Activated gamma-delta T cell treated with anti-CD3 and anti-CD28 coated beads, Interleukin-2, amount 50 U/mL, for 16 hours (primary cell): ENCODE measurements at places on chromosomes 5 and 9.

GRCh38 chr9:94139672-94140417 lies 55.6 kb downstream of the PTPDC1 start:
- no peak for DNase-seq

DNA sequence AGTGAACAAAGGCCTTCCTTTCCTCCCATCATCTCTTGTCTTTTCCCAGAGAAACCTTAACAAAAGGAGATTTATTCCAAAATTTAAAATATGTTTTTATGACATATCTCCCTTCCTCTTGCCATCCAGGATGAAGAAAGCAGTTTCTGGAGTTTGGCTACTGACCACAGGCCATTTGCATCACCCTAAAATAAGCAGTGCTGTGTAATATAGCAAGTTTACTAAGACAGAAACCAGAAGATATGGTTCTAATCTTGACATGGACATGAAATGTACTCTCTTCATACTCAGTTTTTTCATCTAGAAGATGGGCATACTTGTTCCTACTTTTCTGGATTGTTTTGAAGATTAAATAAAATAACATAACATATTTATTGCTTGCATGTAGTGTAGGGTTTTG lies 50.2 kb upstream of the ZFAND5 start:
- no peak for DNase-seq

- DNase-seq, result no peak
These were observed 228.3 kb upstream of the IRX4 start for GRCh38 chr5:2110934-2111462.

DNA sequence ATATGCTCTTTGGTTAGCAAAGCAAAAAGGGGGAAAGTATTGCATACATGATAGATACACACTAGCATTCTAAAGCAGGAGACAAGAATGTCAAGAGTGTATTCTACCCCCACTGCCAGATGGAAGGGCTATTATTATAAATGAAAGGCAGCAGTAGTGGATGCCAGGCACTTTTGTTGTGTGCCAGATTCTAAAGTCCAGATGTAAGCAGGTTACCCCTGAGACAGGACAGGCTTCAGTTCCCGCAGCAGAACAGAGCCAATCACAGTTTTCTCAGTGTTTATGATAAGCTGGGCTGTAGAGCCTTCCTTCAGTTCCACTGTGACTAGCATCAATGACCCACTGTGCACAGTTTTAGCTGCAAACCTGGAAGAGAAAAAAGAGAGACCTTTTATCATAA lies 226.6 kb upstream of the TBCA start:
- DNase-seq, result no peak

DNA sequence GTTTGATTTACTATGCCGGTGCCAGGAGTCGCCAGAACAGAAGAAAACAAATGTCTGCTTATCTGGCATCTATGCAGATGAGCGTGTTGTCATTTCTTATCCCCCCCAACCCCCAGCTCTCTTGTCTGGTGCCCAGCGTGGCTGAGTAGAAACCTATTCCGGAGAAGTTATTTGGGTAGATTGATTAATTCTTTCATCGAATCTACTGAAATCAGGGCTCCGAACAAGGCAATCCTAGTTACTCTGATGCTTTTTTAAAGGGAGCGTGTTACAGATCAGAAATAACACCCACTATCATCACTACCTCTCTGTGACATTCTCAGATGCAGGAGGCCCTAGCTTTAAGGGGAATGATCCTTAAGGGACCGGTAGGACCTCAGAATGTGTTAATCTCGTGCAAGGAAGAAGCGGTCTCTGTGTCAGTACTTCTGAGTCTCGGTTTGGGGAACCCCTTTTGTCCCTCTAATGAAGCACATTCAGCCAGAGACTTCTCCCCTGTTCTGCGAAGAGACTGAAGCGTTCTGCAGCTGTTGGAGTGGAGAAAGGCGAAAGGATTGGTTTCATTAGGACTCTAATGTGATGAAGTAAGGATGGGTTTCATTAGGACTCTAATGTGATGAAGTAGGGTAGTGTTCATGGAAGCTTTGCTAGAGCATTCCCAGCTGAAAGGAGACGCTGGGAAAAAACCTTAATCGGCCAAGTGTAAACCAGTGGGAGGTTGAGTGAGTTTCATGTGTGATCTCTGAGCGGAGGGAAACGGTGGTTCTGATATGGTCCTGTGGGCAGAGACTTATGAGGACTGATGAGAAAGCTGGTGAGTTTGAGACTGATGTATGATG lies 1.5 kb downstream of the PIP5K1B start:
- DNase-seq, result no peak

DNA sequence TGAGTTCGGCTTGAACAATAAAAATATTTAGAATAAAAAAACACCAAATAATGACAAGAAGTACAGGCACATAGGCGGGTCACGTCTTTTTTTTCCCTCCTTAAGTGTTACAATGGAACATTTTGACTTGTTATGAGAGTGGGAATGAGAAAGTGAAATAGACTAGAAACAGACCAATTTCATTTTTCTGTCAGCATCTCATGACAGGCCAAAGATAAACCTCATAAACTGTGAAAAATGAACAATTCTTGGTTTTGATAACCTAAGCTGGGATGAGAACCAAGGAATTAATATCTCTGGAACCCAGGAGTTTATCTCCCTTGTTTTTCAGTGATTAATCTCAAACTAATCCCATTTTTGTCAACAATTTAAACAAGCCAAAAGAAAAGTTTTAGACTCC lies 299.5 kb downstream of the SLIT3 start:
- DNase-seq, result no peak
